GM12865 (cell line): ENCODE measurements at places on chromosomes 11 and 22.

- no peak for DNase-seq
These were observed 122.9 kb upstream of the HSD17B12 start for GRCh38 chr11:43557553-43558110.

- no peak for DNase-seq
These were observed 273.7 kb upstream of the KIRREL3 start for GRCh38 chr11:127274328-127274676.

GRCh38 chr11:60056349-60056969 lies at the start of gene MS4A3:
MS4A3 (plus strand) TSS chr11:60056665; CDS start chr11:60061161, 4,496 bp downstream.
- no peak for DNase-seq

DNA sequence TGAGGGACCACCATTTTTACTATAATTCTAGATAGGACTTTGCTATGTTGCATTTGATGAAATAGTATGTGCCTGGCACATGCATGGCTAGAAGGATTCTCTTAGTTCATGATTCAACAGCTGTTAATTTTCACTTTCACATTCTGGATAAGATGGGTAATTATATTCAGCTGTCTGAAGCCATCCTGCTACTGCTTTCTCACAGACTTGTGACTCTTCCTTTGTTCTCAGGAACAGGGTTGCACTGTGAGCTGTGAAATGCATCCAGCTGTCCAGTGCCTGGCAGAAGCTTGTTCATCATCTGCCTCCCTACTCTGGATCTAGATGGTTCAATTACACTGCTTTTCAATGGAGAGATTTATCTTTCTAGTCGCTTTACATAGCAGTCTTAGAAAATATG lies 610.1 kb upstream of the ANO5 start:
- DNase-seq, result no peak

DNA sequence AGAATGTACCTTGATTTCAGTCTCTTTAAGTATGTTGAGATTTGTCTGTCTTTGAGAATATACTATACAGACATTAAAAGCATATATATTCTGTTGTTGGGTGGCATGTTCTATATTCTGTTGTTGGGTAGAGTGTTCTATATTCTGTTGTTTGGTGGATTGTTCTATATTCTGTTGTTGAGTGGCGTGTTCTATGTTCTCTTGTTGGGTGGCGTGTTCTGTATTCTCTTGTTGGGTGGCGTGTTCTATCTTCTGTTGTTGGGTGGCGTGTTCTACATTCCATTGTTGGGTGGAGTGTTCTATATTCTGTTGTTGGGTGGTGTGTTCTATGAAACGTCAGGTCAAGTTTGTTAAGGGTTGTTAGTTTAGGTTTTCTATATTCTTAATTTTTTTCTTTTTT lies 27.1 kb upstream of the CTTN start:
- DNase-seq, result no peak

GRCh38 chr22:20517422-20517821 lies 10.0 kb downstream of the MED15 start:
- DNase-seq, result peak; percentile 50

- peak; percentile 40 for DNase-seq
These were observed 33.3 kb downstream of the DENND5A start for GRCh38 chr11:9231848-9232177.

- no peak for DNase-seq
These were observed 3.2 kb downstream of the TTLL12 start for GRCh38 chr22:43183496-43184277.

- no peak for DNase-seq
These were observed 42.0 kb downstream of the GRAMD4 start for GRCh38 chr22:46662226-46662625.

DNA sequence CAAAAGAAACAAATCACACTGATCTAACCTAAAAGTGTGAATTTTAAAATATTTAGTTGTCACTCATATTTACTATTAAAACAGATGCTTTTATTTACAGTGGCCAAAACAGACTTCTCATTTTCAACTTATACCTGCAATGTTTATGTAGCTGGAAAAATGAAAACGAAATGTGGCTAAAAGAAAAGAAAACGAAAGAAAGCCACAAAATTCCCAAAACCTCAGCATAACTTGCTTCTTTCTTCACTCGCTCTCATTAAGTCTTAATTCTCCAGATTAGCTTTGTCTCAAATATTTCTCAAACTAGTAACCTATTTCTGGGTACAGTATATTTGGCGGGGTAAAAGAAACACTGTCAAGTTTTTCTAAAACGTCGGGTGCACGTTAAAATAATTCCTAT lies 693 bp downstream of the CSTF3 start:
- DNase-seq, result no peak
